ENCODE measurements at places on chromosomes 12 and 14.

DNA sequence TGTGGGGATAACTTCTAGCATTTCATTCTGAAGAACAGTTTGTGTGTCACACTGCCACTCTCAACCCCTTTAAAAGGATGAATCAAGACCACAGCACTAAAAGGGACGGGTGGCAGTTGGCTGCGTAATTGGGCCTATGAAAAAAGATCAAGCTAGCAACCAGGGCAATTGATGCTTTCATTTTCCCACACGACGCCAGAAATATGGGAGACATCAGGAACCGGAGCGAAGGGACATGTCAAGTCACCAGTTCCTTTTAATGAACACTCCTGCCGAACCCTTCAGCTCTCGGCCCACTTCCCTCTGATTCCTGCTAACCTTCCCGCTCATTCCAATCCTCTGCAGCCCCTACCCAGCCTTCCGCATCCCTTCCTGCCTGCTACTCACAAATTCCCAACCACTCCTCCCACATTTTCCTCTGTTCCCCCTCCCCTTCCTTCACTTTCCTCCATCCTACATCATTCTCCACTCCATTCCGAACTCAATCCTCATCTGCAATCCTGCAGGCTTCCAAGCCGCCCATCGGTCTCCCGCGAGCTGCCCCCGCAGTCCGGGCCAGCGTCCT is 753 bp downstream of the CSRNP2 start:
- peak; percentile 8 for DNase-seq

DNA sequence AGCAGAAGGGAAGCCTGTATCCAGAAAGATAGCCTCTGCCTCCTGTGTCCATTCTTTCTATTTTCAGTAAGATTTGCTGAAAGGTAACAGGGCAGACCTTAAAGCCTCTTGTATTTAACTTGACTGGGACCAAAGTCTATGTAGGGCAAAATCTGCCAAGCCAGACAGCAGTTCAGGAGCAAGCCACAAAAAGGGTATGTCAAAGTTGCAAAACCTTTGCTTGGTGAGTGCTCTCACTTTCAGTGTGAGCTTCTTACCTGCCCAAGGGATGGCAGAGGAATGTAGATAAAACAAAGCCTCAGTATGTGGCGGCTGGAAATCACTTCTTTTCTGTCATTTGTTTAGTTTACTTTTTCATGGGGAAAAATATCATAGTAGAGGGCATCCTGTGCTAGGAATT is 63.1 kb downstream of the PLEKHG7 start:
- no peak for DNase-seq

DNA sequence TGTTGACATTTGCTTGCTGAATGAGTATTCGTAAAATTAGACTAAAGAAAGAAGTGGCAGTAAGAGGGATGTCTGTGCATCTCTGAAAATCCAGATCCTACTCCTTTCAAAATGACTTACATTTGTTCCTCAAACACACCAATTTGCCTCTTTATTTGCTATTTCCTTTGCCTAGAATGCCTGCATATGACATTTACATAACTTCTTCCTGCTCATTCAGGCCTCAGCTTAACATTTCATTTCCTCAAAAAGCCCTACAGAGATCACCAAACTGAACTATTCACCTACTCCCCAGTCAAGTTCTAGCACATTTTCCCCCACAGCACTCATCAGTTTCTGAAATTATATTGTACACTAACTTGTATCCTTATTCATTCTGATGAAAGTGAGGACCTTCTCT is 907.2 kb downstream of the LRFN5 start:
- no peak for DNase-seq

GRCh38 chr14:66070542-66071319 is 415.4 kb upstream of the CCDC196 start:
- no peak for DNase-seq

DNA sequence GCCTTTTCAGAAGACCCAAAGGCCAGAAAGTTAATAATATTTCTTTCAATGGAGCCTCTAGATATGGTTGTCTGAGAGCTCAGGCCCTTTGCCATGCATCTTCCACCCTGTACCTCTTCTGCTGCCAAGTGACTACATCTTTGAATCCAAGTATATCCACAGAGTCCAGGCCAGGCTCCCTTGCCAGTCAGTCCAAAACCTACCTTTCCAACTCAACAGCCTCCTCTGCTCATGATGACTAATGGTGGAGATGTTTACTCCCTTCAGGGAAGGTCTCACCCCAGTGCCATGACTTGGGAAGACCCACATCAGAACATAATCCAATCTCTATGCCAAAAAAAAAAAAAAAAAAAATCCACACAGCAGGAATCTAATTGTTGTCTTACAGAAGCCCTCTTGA is 20.4 kb downstream of the TTC9 start:
- no peak for DNase-seq

DNA sequence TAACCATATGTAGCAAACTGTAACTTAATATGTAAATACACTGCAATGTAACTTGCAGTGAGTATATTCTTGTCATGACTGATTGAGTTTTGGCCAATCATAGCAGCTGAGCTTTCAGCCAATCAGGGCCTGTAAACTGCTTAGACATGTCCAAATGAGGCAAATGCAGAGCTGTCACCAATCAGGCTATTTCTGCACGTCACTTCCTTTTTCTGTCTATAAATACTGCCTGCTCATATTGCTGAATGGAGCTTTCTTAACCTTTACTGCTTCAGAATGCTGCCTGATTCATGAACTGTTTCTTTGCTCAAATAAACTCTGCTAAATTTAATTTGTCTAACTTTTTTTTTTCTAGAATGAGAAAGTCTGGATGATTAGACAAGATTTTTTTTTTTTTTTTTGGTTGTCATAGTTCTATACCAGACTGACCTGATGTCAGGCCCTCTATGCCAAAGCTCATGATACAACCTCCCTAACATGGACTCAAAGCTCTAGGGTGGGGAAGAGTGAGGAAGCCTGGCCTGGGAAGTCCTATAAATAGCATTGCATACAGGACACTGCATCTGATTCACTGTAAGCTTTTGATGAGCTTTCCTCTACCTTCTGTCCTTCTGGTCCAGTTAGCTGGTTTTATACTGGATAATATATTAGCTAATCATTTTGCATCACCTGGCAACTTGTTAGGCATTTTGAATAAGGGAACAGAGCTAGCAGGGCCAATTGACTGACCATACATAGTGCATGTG is 12.0 kb downstream of the MGP start:
- no peak for DNase-seq

Data from urinary bladder (tissue), 4 donors.